Activated CD4-positive, alpha-beta T cell treated with anti-CD3 and anti-CD28 coated beads for 36 hours (primary cell): ENCODE measurements at places on chromosomes 5 and 9. TPM values are rescaled to one million over a fixed set of nuclear protein-coding genes. Genes with fewer than 3 reads are reported as not detected.
A peak's percentile ranks its signal among the peaks of the same experiment; 100 is the strongest.

EIF4E1B gene
- not detected for total RNA-seq

DNA sequence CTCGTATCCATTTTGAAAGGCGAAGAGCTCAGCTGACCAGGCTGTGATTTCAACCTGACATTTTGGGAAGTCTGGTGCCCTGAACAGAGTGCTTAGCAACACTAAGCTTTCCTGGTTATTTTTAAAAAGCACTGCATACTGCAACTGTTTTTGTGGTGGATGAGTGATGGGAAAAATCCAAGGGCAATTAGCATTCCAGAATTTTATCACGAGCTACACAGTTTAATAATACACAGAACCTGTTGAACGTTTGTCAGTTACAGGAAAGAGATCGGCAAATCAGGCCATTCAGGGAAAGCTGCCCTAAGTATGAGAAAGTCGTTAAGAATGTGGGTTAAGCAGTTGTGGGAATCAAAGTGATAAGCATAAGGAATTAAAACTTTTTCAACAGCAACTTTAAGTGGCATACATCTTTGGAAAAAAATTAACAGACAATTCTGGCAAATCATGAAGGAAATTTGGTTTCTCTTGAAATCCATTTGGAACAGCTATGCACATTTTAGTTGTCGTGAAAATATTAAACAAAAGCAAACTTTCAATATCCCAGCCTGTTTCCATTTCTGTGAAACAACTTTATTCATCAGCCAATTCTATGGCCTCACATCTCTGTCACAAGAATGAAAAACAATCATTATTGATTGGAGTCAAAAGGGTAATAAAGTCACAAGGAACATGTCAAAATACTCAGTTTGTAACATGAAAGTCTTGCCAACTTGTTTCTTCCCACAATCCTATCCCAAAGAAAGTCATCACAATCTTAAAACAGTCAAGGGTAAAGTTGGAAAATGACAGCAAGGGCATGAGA, 25.7 kb downstream of the PUM3 start:
- H3K27me3 ChIP-seq = no peaks in the 10 kb centered on the region
- no peak for DNase-seq
- peaks cover 7% of the 10 kb centered on the region for H3K4me1 ChIP-seq
- no peak overlapping the region for H3K27ac ChIP-seq

DNA sequence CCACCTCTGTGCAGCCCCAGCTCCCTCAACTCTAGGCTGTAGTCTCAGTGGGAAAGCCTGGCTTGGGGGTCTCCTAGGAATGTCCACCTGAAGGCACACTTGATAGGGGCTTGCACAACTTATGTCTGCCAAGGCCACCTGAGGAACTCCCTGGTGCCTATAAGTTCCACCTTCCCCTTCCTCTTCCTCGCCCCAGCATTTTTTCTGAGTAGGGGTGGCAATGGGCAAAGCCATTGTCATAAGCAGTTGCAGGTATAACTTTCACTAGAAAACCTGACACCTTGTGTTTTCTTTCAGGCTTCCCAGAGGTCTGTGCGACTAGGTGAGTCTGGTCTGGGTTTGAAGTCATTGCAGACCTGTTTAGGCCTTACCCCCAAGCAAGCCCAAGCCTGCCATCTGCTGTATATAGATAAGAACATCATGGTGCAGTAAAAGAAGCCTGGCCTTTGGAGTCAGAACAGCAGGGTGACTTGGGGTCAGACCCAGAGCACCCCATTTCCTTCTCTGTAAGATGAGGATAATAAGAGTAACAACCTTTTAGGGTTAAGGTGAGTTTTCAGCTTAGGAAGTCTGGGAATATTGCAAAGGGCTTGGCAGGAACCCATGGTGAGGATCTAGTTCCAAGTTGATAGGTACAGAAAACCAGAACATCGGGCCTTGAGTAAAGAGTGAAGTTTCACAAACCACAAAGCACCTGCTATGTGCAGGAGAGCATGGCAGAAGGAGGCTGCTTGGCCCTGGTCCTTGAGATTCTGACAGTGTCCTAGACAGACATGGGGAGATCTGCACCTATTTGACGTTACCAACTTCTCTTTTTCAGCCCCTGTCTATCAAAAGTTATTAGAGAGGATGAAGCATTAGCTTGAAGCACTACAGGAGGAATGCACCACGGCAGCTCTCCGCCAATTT, 33.8 kb downstream of the TGFBI start:
- H3K27me3 ChIP-seq = peaks cover 2% of the 10 kb centered on the region
- H3K4me1 ChIP-seq = no peaks in the 10 kb centered on the region
- H3K36me3 ChIP-seq = no peaks in the 10 kb centered on the region
- no peak overlapping the region for H3K27ac ChIP-seq

- H3K27me3 ChIP-seq = no peaks in the 10 kb centered on the region
- no peak overlapping the region for H3K4me3 ChIP-seq
- no peaks in the 10 kb centered on the region for H3K4me1 ChIP-seq
- no peak overlapping the region for H3K27ac ChIP-seq
- no peaks in the 10 kb centered on the region for H3K36me3 ChIP-seq
- no peak for DNase-seq
These were observed 71.8 kb upstream of the CD180 start for GRCh38 chr5:67268231-67269021.

- peaks cover 19% of the 10 kb centered on the region for H3K36me3 ChIP-seq
- no peak overlapping the region for H3K27ac ChIP-seq
- no peak overlapping the region for H3K4me3 ChIP-seq
These were observed 45.8 kb downstream of the THOC3 start for GRCh38 chr5:175922192-175922885.

DNA sequence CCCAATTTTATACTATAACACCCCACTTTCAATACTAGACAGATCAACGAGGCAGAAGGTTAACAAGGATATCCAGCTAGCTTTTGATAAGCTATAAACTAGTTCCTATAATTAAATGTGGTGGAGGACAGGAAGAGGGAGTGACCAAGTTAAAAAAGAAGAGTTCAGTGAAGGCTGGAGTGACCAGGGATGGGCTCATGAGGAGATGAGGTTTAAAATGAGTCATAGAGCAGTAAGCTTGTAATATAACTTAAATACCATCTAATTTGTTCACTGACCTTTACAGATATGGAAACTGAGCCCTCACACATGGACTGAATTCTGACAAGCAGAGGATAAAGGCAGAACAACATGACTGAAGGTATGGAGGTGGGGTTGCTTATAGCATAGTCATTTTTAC, 284.5 kb downstream of the SPATA31D1 start:
- no peaks in the 10 kb centered on the region for H3K4me1 ChIP-seq
- H3K4me3 ChIP-seq = no peak overlapping the region
- H3K27ac ChIP-seq = no peak overlapping the region
- H3K36me3 ChIP-seq = no peaks in the 10 kb centered on the region
- DNase-seq = no peak

GRCh38 chr5:126023994-126024441, 399.2 kb upstream of the GRAMD2B start:
- H3K4me1 ChIP-seq = no peaks in the 10 kb centered on the region
- no peaks in the 10 kb centered on the region for H3K36me3 ChIP-seq
- no peak overlapping the region for H3K27ac ChIP-seq
- DNase-seq = no peak

DNA sequence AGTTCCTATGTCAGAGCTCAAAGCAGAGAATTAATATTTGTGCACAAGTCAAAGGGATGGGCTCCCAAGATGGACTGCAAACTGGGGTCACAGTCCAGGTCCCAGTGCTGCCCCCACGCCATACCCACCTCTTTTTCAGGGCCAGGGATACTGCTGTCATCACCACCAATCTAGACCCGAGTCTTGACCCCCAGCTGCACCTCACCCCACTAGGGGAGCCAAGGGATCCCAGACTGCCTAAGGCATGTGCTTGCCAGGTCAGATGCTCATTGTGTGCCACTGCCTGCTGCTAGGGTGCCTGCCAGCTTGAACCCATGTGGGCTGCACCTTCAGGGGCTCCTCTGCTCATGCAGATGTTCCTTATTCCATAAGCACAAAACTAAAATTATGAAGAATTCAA, 215.6 kb upstream of the NREP start:
- H3K27ac ChIP-seq = no peak overlapping the region
- H3K4me3 ChIP-seq = no peak overlapping the region
- no peaks in the 10 kb centered on the region for H3K4me1 ChIP-seq
- DNase-seq = no peak
- peaks cover 14% of the 10 kb centered on the region for H3K27me3 ChIP-seq
- no peaks in the 10 kb centered on the region for H3K36me3 ChIP-seq

DNA sequence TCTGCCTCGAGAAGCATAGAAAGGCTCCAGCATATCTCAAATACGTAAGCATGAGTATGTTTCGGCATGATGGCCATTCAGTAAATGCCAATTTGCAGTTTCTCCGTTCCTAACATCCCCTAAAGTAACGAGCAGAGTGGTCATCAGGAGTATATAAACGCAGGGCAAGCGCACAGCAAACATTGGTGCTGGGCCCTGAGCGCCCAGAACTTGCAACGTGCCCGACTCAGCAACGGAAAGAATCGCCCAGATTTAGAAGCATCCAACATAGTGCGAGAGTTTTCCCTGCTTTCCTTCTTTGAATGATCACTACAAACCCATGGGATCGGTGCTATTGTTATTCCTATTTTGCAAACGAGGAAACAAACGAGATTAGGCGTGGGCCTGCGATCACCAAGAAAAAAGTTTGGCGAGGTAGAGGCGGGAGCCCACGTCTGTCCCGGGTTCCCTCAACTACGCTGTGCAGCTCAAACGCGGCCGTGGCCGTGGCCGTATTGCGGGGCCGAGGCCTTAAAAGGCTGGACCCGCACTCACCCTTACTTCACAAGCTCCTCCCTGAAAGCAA, 505 bp downstream of the RPS14 start:
- peaks cover 31% of the 10 kb centered on the region for H3K4me1 ChIP-seq
- H3K27me3 ChIP-seq = no peaks in the 10 kb centered on the region
- H3K27ac ChIP-seq = peak overlapping the region; percentile 99
- peaks cover 52% of the 10 kb centered on the region for H3K36me3 ChIP-seq
- peak overlapping the region; percentile 95 for H3K4me3 ChIP-seq
- DNase-seq = peak; percentile 35

DNA sequence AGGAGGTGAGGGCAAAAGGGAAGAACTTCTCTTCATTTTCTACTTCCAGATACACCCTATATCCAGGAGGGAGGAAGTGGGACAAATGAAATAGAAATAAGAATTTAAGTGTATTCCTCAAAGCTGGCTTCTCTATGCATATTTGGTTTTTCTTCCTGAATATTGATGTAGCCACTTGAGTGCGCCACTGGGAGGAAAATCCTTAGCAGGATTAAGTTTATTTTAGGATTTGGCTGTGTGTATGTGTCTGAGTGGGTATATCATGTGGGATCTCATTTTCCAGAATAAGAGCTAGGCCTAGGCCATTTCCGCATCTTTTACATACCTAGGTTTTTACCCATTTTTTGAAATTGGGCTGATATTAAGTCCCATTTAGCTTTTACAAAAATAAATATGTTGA, 42.5 kb downstream of the MAP1B start:
- H3K27ac ChIP-seq = no peak overlapping the region
- DNase-seq = no peak
- H3K4me3 ChIP-seq = no peak overlapping the region
- H3K27me3 ChIP-seq = peaks cover 20% of the 10 kb centered on the region
- peaks cover 4% of the 10 kb centered on the region for H3K4me1 ChIP-seq

DNA sequence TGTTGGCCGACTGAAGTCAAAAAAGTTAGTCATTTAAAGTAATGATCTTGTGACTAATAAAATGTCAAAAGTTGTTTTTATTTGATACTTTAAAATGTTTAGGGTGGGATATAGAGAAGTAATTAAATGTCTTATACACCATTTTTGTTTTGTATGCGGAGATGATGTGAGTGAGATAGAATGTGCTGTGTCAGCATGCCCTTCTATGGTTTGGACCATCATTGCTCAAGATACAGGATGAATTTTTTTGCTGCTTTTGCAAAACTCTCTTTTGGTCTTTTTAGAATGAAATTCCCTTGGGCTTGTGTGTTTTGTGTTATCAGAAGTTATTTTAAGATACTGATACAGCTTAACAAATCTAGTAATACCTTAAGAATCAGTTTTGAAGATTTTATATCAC, 12.5 kb downstream of the SRFBP1 start:
- H3K4me3 ChIP-seq = no peak overlapping the region
- H3K4me1 ChIP-seq = peaks cover 21% of the 10 kb centered on the region
- H3K27me3 ChIP-seq = no peaks in the 10 kb centered on the region
- DNase-seq = no peak

DNA sequence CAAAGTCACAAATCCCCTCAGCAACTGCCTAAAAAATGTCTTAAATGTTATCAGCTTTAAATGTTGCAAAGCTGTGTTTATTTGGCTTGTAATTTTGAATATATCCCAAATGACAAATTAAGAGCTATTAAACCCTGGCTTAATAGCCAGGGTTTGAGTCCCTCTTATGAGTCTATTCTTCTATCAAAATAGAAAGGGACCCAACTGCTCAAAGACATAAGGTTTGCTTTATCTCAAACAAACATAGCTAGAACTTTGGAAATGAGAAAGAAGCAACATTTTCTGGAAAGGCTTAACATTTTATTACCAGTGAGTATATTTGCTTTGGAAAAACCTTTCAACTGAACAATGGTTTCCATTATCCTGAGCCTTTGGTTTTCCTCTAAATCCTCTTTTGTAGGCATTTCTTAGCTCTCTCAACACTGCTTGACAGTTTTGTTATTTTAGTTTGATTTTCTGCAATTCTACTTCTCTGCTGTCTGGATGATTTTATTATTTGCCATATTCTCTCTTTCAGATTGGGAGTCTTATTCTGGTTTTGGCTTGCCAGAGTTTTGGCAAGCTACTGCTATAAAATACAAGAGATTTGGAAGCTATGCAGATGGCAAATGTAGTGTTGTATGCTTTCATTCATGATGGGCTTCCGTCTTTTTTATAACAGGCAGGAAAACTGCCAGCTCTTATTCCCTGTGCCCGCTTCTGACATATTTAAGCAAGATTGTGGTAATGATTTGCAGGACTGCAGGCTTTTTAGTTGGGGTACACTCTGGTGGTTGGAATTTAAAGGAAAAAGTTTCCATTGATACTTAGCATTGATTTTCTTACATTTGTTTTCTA, 734.9 kb downstream of the DTWD2 start:
- no peaks in the 10 kb centered on the region for H3K36me3 ChIP-seq
- no peak overlapping the region for H3K4me3 ChIP-seq
- no peak overlapping the region for H3K27ac ChIP-seq

- DNase-seq = no peak
- no peak overlapping the region for H3K27ac ChIP-seq
- peaks cover 7% of the 10 kb centered on the region for H3K36me3 ChIP-seq
These were observed 62.2 kb upstream of the GNA14 start for GRCh38 chr9:77710316-77710715.

GRCh38 chr9:94904806-94905205, 178.3 kb downstream of the AOPEP start:
- no peak for DNase-seq
- H3K27me3 ChIP-seq = no peaks in the 10 kb centered on the region
- no peak overlapping the region for H3K27ac ChIP-seq
- H3K4me1 ChIP-seq = peaks cover 24% of the 10 kb centered on the region

DNA sequence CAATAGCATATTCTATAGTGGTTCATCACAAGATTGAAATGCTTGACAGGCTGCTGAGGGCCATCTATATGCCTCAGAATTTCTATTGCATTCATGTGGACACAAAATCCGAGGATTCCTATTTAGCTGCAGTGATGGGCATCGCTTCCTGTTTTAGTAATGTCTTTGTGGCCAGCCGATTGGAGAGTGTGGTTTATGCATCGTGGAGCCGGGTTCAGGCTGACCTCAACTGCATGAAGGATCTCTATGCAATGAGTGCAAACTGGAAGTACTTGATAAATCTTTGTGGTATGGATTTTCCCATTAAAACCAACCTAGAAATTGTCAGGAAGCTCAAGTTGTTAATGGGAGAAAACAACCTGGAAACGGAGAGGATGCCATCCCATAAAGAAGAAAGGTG, 43.8 kb downstream of the GCNT1 start:
- peaks cover 17% of the 10 kb centered on the region for H3K36me3 ChIP-seq
- no peak for DNase-seq
- no peak overlapping the region for H3K4me3 ChIP-seq
- no peaks in the 10 kb centered on the region for H3K4me1 ChIP-seq
- no peak overlapping the region for H3K27ac ChIP-seq
